ENCODE measurements at places on chromosomes 5 and 9. TPM values are rescaled to one million over a fixed set of nuclear protein-coding genes. Genes with fewer than 3 reads are reported as not detected.

DNA sequence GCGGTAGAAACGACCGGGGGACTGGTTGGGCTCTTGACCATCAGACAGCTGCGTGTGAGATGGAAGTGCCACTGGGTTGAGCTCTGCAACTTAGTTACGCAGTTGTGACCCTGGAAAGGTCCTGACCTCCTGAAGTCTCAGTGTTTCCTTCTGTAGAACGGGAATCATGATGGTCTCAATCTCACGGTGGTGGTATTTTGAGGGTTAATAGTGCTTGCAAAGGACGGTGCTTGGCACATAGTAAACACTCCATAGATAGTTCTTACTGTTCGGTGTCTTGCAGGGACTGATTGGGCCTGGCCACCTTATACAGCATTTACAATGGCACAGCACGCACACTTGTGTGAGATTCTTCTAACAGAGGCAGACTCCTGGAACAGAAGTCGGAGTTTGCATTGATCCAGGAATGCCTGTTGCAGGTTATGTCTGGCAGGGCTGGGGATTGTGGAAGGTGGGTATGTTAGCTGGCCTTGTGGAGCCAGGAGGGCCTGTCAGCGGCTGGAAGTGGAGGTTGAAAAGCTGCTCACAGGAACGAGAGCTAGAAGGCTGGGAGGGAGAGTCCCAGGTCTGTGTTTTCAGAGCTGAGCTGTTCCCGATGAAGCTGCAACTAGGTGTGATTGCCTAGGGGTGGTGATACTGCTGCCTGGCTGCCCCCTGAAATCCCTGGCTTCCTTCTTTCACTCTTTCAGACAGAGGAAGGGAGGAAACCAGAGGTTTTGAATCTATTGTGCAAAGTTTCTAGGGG lies 962 bp upstream of the TXN start:
- DNase-seq, result no peak

- DNase-seq, result no peak
Measured at GRCh38 chr9:100222674-100223073, 123.6 kb downstream of the INVS start.

Gene DMAC1
- total RNA-seq, result 51.0 TPM

Gene PPP3R2
- total RNA-seq, result not detected

Gene PCSK1
- total RNA-seq, result not detected

Gene CARD6
- 1.5 TPM for total RNA-seq

DNA sequence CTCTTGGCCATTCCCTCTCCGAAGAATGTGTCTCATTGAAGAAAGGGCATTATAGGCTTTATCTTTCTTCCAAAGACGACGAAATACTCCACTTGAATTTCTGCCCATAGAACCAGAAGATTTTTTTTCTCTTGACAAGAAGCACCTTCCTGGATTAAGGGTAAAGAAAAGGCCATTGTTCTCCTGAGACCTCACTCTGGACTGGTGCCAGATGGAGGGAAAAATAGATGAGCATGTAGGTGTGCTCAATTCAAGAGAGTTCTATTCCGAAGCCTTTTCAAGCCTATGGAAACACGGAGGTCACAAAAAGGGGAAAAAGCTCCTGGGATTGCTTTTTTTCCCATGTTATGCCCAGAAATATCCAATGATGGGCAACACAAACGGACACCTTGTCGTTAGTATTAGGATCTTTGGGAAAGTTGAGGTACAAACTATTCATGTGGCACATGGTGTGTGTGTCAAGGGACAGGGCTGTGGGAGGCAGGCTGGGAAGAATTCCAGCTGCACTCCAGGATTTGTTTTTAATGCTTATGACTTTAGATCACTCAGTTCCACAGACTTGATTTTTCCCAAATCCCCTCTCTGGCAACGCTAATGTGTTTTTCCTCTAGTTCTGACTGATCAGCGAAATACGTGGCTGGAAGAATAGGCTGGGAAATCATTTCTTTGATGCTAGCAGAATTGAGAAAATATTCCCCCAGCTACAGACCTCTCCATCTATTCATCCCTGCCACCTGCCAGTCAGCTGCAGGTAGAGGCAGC lies 89.9 kb downstream of the SIL1 start:
- DNase-seq, result no peak

GRCh38 chr9:129442803-129443511 lies 177.9 kb downstream of the C9orf50 start:
- DNase-seq, result no peak

Gene GKAP1
- total RNA-seq, result 2.8 TPM

- DNase-seq, result no peak
Measured at GRCh38 chr5:141101059-141101458, 786 bp downstream of the PCDHB3 start.
